ENCODE measurements at places on chromosomes 2 and 18.
A peak's percentile ranks its signal among the peaks of the same experiment; 100 is the strongest.

DNA sequence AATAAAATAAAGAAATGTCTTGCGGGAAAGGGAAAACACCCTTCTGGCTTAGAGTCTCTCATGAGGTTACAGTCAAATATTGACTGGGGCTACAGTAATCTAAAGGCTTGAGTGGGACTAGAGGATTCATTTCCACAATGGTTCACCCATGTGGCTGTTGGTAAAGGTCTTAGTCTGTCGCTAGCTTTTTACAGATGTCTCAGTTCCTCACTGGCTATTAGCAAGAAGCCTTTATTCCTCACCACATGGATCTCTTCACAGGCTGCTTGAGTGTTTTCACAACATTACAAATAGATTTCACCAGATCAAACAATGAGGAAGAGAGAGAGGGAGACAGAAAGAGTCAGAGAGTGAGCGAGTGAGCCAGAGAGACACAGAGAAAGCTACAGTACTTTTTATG, 8.3 kb upstream of the ZC3H15 start:
- DNase-seq = no peak

GRCh38 chr2:219506153-219506801, 7.6 kb downstream of the GMPPA start:
- no peak for DNase-seq

DNA sequence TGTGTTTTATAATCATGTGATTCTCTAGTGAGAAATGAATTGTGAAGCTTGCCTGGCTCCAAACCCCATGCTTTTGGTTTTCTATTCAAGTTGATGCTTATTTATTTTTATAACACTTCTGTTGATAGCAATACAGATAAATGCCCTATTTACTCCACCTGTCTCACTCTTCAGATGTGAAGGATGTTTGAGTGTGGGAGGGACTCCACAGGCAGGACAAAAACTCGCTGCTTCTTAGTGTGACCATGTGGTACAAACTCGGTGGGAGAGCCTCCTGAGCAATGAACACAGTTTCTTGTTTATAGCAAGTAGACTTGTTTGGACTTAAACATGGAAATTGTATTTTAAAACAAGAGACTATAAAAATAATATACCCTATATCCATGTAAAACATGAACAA, 219.7 kb downstream of the GULP1 start:
- DNase-seq = no peak

GRCh38 chr2:109340381-109340780, 211.4 kb downstream of the SH3RF3 start:
- no peak for DNase-seq

DNA sequence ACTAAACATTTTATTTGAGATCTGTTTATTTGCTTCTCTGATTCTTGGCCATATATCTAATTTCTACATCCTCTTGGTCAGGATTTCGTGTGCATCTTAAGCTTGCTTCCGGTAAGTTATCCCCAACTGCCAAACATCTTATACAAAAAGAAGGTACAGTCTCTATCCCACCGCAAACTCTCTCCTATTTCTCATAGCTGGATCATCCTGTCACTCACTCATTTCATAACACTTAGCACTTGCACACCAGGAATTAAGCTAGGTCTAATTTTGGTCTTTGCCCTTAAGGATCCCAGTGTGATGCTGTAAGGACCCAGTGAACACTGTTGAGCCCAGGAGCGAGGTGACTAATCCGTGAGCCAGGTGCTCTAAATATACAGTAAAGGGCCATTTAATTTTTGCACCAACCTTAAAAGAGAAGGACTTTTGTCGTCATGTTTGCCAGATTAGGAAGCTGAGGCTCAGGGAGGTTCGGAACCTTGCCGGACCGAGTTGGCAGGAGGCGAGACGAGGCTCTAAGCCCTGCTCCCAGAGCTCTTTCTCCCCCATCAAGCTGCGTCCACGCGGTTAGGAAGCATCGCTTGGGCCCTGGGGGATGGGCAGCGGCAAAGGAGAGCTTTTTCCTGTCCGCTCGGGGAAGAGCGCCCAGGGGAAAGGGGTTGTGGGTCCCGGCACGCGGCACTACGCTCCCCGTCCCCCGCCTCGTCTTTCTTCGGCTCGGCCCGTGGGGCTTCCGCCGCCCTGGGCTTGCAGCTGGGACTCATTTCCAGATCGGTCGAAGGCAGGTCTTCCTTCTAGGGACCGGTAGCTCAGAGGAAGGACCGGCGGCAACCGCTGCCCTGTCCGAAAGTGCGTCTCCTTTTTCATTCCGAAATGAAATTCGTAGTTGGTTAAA, 4.1 kb upstream of the ITPRIPL1 start:
- DNase-seq = no peak

DNA sequence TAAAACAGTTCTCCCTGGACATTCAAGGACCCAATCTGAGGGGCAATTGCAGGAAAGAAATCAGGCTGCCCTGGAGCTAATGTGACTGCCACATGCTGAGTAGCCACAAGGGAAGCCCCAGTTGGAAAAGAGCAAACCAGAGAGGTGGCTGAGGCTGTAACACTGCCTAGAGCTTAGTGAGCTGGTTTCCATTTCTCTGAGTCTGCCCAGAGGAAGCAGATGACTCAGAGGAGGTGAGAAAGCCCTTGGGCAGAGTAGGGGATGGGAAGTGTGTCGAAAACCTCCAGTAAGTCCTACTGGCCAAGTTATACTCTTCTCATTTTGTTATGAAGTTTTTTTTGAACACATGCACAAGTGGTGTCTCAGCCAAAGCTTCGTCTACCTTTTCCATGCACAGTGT, 753.0 kb downstream of the CNTNAP5 start:
- DNase-seq = no peak

- no peak for DNase-seq
Observed at GRCh38 chr18:23784832-23785245, 95.6 kb downstream of the LAMA3 start.

DNA sequence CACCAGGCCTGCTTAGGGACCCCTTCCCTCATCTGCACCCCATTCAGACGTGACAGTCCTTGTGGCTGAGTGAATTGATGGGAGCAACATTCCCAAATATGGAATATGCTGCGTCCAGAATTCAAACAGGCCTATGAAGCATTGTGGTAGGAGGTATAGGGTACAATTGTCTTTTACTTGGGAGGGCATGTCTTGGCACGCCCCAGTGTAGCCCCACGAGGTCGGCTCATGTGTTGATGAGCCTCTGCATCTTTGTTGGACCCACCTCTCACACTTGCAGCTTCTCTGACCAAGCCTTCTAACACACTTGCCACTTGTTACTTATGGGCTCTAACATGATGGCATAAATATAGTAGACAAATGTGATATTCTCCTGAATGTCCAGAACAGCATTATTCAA, 1.6 kb downstream of the TIMM21 start:
- DNase-seq = no peak

- no peak for DNase-seq
Observed at GRCh38 chr18:72826736-72827135, 41.1 kb downstream of the NETO1 start.

DNA sequence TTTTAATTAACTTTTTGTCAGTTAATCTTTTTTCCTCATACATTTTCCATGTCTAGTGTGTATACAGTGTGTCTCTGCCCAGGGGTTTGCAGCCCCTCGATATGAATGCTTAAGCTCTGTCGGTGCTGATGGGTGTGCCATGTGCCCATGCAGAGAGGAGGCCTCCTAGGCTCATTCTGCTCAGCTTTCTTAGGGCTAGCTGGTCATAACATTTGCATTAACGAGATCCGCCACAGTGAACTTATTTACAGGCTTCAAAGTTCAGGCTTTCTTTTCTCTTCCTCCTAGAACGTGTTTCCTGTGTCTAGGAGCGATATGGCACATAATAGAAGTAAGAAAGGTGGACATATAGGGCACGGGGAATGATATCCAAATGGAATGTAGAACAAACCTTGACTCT, 783.3 kb downstream of the PLCL1 start:
- DNase-seq = no peak

- no peak for DNase-seq
Observed at GRCh38 chr2:122136056-122136455, 380.6 kb downstream of the TSN start.

GRCh38 chr2:197972061-197972460, 167.7 kb downstream of the PLCL1 start:
- DNase-seq = no peak

- no peak for DNase-seq
Observed at GRCh38 chr2:11938196-11938595, 191.8 kb downstream of the LPIN1 start.

GRCh38 chr2:70779911-70780545, 10.4 kb downstream of the FIGLA start:
- DNase-seq = no peak

GRCh38 chr2:136124805-136125204, 6.9 kb upstream of the CXCR4 start:
- no peak for DNase-seq

DNA sequence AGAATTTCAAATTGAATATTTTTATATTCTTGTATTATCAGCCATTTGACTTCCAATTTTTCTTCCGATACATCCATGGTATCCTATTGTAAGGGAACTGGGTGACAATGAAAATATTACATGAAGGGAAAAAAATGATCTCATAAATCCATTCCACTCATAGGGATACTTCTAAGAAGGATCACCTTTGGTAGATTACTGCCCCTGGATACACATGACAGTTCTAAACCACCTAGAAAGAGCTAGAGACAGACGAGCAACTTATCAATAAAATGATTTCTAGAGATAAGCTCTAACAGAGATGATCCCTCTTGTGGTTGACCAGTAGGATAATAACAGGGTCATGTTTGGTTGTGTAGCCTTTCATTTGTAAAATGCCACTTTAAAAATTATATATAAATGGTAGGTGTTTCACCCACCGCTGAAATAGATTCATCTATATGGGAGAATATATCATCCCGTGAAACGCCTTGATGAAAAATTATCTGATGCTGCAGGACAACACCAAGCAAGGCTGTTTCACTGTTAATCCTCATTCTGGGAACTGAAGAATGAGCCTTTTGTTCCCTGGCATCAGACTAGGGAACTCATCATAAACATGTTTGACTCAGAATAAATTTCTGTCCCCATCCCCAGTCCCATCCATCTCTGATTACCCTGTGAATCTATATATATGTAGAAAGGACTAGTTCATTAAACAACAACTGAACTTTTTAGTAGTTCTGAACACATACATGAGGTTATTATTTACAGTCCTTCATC, 180.0 kb downstream of the TCF4 start:
- no peak for DNase-seq

- no peak for DNase-seq
Observed at GRCh38 chr2:190910341-190911136, 29.9 kb downstream of the GLS start.

DNA sequence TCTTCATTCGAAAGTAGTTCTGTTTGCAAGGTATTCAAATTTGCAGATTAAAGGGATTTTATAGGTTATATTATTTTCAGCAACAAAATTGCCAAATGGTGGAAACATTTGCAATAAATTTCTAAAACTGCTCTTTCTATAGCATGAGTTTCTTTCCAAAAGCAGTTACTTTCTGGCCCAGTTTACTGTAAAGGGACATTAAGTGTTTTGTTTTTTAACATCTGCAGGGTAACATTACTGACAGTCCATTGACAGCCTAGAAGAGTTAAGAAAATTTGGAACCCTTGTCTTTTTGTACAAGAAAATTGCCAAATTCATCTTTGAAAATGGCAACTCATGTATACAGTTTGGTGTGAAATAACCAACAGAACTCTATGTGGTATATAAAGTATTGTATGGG, 375.1 kb downstream of the SETBP1 start:
- no peak for DNase-seq

- no peak for DNase-seq
Observed at GRCh38 chr18:10965119-10965518, 184.2 kb downstream of the PIEZO2 start.

GRCh38 chr2:100923461-100924060, 78.5 kb upstream of the RPL31 start:
- DNase-seq = no peak

- DNase-seq = no peak
Observed at GRCh38 chr2:71721669-71722068, 268.3 kb downstream of the DYSF start.

- no peak for DNase-seq
Observed at GRCh38 chr2:167478196-167478595, 589.9 kb downstream of the XIRP2 start.

GRCh38 chr2:180728928-180729559, 251.4 kb upstream of the UBE2E3 start:
- no peak for DNase-seq

DNA sequence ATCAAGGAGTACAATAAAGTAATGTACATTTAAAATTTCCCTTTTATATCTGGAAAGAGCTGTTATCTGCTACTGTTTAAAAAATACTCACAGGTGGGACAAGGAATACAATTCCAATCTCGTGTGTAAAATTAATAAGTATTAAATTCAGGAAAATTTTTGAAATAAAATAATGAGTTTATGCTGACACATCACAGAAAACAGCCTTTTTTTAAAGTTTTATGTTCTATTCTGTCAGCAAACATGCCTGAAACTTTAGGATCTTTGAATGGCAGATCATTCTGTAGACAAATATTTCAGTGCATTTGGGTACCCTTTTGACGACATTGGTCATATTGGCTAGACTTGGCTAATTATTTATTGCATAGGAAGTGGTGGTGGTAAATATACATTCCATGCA, 254.4 kb upstream of the ETAA1 start:
- DNase-seq = no peak

DNA sequence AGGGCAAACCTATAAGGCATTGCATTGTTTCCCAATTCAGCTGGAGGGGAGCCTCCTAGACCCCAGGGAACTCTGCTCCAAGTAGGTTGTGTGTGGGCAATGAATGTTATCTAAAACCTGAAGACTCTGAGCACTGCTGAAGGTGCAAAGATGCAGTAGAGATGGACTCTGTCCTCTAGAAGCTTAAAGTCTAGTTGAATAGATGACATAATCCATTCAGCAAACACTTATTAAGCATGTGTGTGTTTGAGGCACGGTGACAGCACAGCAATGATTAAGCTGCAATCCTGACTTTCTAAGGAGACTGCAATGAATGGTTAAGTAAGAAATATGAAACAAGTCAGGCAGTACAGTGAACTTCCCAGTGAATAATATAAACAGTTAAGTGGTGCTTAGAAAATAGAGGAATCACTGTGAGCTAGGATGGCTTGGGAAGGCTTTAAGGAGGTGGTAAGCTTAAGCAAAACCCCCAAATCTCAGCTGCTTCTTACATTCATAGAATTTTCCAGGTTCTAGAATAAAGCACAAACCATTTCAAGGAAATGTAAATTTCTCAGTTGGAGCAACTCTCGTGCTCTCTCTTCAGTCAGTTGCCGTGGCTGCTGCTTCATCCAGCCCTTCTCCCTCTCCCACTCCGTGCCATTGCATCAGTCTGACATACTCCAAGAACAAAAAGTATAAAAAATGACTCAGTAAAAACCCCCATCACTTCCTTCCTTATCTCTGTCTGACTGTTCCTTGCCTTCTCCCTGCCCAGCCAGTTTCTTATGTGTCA, 19.1 kb downstream of the MXD1 start:
- DNase-seq = peak; percentile 6

GRCh38 chr2:152558158-152558984, 158.9 kb downstream of the PRPF40A start:
- no peak for DNase-seq

DNA sequence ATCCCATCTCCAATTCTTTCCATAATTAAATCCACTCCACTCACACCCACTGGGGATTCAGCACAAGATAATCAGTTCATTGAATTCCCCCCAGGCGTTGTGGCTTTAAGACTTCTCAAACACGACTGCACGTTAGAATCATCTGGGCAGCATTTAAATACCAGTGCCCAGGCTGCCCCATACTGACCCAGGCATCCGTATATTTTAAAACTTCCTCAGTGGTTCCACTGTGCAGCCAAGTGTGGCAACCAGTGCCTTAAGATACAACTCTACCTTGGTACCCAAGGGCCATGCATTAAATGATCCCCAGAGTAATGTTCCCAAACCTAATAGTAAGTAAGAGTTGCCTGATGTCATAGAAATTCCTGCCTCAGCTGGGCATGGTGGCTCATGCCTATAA, 54.3 kb upstream of the BZW1 start:
- DNase-seq = no peak

Data from stimulated activated naive CD4-positive, alpha-beta T cell treated with Interleukin-2 at 50 U/mL for 16 hours (primary cell).